ENCODE measurements at places on chromosomes 6 and 20.

DNA sequence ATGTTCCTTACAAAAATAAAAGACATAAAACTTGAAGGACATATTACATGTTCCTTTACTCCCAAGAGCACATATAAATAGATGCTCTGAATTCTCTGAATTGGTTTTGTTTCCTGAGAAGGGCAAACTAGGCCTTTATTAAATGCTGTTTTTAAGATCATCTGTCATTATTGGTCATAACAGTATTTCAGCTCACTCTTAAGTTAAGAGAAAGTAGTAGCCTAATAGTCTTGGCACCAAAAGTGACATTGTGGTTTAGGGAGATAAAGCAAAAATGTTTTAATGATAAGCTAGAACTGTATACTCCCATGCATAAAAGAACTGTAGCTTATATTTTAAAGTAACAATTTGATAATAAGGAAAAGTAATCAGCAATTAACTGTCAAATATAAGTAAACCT is 361.1 kb upstream of the PTCHD4 start:
- no peak for DNase-seq

DNA sequence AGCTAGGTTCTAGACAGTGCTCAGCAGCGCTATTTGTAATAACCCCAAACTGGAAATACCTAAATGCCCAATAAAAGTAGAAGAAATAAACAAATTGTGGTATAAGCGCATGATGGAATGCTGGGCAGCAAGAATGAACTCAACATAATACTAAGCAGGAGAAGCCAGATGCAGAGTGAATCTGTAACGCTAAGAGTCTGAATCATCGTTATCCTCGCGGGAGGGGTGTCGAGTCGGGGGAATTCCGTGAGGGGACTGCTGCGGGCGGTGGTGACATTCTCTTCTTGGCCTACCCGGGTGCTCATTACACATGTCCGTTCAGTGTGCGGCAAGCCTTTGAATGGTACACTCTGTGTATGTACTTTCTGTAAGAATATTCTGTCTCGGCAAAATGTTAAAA is 83.7 kb downstream of the SULF2 start:
- no peak for DNase-seq

DNA sequence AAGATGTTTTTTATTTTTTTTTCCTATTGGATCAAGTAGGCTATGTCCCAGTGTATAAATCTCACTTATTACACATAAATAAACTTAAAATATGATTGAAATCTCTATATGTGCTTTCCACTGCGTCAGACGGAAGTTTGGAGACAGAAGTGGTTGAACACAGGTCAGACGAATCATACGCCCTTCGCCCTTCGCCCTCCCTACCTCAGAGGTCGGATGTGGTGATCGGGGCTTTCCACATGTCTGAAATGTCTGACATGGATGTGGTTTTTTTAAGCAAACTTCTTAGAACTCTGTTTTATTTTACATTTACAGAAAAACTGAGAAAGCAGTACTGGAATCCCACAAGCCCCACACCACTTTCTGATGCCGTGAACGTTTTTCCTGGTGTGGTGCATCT is 344.4 kb downstream of the THBS2 start:
- DNase-seq: no peak

DNA sequence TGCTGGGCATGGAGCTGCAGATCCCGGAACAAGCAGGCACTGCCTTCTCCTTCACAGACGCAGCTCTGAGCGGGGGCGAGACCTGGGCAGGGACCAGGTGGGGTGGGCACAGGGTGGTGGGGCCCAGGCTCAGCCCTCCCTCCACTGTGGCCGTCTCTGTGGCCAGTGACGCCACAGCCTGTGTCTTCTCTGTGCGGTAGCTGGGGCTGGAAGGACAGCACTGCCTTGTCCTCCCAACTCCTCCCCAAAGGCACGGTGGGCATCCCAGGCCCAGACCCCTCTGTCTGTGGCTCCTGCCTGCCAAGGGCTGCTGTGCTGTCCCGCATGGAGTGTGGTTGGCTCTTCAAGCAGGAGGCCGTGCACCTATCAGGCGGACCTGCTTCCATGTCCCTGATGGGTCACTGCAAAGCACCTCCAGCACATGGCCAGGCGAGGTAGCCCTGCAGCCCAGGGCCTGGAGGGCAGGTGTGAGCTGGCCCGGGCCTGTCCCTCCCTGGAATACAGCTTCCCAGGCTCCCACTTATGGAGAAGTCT is 14.8 kb upstream of the TNFRSF6B start:
- no peak for DNase-seq

- peak; percentile 93 for DNase-seq
These were observed 8.9 kb downstream of the SLC16A10 start for GRCh38 chr6:111096246-111096645.

GRCh38 chr6:96853083-96853482 is 15.8 kb upstream of the GPR63 start:
- DNase-seq: no peak

DNA sequence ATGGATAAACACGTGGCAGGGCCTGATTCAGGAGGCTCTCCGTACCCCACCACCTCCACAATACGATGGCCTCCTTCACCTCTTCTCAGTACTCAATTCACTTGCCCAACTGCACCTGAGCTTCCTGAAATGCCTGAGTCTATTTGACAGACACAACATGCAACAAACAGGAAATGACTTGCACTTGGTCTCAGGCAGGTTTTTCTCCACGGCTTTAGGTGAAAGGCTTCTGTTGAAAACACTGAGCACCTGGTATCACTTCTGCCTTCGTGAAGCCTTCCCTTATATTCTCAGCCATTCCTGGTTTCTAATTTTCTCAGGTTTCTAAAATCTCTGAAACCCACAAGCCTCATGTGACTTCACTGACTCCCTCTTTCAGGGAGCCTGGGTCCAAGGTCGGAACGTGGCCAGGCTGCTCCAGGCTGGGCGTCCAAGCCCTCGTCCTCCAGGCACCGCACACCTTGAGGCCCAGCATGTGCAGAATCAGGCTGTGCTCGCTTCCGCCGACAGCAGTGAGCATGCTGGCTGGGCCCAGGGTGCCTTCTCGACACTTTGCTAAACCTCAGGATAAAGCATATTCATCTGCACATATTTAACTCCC is 34.7 kb downstream of the TAF4 start:
- no peak for DNase-seq

GRCh38 chr6:37696841-37697662 is 631 bp downstream of the MDGA1 start:
- no peak for DNase-seq

- no peak for DNase-seq
These were observed 248.0 kb downstream of the TTLL2 start for GRCh38 chr6:167572841-167573271.

GRCh38 chr6:52596371-52597028 is 19.6 kb upstream of the TRAM2 start:
- DNase-seq: no peak

DNA sequence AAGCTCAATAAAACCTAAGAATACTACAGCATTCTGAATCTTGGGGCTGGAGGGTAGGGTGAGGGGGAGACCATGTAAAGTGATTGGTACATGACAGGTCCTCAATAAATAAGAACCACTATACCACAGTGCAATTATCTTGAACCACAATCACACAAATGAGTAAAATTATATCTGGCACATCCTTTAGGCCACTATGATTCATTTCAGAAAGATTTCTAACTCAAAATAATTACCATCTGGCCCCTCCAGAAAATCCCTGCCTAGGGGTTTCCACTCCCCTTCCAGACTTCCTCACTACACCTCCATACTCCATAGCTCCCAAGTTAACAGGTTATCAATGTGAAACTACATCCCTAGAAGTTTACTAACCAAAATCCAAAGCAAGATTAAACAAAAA is 19.7 kb downstream of the AKIRIN2 start:
- no peak for DNase-seq

- DNase-seq: no peak
These were observed 127.2 kb downstream of the F13A1 start for GRCh38 chr6:6193221-6193745.

DNA sequence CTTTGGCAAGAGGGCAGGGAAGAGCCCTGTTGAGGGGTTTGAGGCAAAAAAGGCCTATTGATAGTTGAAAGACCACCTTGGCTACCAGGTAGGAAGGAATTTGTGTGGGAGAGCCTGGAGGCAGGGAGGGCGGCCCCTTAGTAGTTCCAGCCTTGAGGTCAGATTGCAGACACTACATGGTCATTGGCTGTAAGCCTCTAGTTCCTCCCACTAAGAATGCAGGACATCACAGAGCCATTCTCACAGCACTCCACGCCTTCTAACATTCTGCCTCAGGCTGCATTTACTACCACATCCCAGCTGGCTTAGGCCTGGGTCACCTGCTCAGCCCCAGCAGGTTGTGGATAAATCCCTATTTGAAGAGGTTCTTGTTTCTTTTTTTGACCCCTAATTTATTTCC is 91.0 kb upstream of the SNX9 start:
- DNase-seq: no peak

DNA sequence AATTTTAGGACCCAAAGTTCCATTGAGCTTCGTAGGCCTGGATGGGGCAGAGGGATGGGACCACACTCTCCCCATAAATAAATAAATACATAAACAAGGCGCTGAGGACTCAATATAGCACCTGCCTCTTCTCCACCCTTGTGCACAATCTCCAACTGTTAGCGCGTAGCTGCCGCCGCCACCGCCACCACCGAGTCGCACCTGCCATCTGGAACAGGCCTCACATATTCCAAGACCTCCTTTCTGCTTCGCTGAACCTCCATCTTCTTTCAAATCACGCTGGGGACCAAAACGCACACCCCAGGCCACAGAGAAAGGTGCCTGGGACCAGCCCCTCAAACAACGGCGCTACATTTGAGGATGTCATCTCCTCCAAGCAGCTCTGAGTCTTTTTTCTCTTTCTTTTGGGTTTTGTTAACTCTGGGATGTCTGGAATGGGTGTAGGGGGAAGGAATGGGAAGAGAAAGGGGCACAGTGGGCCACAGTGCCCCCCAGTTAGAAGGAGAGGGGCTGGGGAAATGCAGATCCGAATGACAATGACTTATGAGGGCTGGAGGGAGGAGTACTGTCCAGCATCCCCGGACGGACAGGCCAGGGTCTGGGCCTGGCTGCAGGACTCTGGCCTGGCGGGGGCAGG is 49.7 kb downstream of the NOL4L start:
- peak; percentile 56 for DNase-seq

DNA sequence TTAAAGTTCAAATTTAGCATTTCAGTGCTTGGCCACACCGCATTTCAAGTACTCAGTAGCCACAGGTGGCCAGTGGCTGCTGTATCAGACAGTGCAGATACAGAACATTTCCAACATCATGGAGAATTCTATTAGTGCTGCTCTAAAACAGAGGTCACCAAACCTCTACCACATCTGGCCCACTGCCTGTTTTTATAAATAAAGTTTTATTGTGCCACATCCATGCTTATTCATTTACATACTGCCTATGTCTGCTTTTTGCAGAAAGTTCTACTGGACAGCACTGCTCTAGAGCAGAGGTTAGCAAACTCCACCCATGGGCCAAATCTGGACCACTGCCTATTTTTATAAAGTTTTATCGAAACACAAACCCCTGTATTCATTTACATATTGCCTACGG is 3.7 kb upstream of the PTPRT start:
- no peak for DNase-seq

- no peak for DNase-seq
These were observed 42.1 kb downstream of the PPP1R3G start for GRCh38 chr6:5127106-5127687.

DNA sequence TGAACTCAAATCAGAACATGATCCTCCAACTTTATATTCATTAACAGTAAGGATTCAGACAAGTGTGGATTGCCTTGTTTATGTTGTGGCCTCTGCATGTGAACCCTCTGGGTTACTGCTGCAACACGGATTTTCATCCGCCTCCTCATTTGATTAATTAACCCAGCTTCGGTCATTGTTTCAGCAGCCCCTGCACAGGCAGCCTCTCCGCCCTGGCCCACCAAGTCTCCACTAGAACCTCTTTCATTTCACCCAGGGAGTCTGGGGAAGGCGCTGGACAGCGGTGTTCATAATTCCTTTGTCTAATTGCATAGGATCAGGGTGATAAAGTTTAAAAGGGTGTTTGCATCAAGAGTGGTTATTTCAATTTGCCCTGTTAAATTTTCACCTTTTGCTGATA is 15.7 kb downstream of the NKX2-2 start:
- no peak for DNase-seq

DNA sequence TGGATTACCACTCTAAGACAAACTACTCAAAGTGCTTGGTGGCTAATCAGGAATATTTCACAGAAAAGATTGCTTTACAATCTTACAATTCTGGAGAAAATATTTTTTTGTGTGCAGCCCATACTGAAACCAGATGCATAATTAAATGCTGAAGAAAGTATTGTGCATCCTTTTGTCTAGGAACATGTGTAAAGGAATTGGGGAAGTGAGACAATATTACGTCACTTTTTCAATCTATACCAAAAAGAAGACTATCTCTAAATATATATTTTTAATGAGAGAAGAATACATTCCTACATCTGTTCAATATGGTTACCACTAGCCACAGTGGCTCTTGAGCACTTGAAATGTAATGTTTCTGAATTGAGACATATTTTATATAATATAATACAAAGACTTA is 992.5 kb upstream of the ADGRB3 start:
- DNase-seq: no peak
